ENCODE measurements at places on chromosomes 1 and 21.

GRCh38 chr21:45900034-45900868, 81.3 kb upstream of the COL6A1 start:
- no peak for DNase-seq

GRCh38 chr1:89697383-89697782, 64.5 kb downstream of the LRRC8C start:
- DNase-seq: no peak

DNA sequence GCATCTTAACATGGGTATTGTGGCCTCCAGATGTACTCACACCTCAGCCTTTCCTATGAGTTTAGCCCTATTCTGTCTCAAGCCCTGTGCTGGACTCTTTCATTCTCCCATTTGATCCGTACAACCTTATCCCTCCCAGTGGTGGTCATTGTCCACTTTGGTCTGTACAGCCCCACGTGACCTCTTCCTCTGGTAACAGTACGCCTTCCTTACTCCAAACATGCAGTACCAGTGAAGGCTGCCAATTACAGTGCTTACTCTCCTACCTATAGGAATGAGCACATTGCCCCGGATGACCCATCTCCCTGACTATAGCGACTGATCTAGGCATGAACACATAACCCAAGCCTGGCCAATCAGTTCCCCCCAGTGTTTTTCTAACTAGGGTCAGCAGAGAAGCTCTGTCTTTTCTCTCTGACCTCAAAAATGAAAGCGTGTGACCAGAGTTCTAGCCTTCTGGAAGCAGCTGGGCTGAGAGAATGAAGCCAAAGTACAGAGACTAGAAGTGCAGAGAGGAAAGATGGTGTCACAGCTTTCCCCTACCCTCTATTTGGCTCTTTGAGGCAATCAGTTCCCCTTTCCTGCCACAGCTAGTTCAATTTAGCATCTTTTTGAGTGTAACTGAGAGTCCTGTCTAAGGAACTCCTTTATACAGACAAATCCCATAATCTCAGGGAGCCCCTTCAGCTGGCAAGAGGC, 9.9 kb upstream of the QSOX1 start:
- no peak for DNase-seq

DNA sequence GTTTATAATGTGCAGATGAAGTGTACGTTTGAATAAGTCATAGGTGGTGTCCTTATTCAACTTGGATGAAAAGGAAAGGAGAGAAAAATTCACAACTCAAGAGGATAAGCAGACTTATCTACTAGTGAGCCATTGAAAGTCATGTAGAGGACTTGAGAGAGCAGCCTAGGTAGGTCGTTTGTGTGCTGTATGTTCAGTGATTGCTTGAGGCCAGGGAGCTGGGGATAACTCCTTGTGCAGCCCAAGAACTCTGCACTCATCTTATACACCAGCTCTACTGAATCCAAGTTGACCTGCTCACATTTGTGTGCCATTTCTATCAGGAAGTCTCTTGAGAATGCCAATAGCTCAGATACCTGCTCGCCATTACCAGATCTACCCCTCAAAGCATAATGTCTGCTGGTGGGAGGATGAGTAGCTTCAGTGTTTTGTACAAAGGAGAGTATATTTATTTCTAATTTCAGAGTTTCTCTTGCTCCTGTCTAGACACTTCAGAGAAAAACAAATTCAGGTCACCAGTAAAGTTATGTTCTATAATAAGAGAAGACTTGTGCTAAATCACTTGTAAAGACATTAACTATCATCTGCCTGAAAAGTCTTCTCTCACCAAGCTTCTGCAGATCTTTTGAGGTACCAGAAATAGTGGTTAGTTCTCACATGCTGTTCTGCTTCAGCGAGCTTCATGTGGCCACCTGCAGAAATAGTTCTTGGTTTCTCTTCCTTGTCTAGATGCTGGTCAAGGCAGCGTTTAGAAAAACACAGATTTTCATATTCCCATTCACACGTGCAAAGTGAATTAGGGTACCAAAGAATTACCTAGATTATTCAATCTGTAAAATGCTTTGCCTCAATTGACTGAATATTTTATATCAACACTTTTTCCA, 10.8 kb downstream of the S1PR1 start:
- no peak for DNase-seq

DNA sequence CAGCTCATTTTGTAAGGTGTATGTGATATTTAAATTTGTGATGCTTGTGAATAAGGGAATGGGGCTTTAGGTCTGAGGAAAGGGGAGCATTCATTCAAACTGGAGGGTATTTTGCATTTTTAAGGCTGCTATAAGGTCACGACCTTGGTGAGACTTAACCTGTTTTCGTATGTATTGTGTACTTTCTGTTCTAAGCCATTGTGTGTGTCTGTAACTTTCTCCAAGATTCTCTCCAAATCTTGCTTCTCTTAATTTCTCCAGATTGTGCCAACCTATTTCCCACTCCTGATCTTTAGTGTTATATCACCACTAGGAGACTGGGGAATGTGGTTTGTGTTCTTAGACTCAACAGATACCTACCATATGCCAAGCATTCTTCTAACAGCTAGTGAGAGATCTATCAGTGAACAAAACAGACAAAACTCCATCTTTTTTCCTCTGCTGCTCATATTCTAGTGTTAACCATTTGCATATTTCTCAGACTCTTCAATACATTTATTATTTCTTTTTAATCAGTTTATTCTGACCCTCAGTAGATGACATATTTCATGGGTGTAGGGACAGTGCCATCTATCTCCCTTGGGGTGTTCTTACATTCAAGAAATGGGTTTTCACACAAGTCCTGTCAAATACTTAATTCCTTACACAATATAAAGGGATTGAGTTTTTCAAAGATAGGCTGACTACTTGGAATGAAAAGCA, 27.5 kb downstream of the ATP1B1 start:
- DNase-seq: no peak

DNA sequence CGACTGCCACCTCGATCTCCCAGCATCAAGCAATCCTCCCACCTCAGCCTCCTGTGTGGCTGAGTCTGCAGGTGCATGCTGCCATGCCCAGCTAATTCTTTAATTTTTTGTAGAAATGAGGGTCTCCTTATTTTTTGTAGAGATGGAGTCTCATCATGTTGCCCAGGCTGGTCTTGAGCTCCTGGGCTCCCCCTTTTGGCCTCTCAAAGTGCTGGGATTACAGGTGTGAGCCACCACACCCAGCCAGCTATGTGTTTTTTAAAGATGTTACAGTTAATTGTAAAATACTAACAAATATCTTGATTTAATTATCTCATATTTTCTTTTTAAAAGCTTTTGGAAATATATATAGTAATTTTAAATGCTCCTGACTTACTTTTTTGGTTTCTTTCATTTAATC, 181.3 kb upstream of the DMRTA2 start:
- DNase-seq: no peak

DNA sequence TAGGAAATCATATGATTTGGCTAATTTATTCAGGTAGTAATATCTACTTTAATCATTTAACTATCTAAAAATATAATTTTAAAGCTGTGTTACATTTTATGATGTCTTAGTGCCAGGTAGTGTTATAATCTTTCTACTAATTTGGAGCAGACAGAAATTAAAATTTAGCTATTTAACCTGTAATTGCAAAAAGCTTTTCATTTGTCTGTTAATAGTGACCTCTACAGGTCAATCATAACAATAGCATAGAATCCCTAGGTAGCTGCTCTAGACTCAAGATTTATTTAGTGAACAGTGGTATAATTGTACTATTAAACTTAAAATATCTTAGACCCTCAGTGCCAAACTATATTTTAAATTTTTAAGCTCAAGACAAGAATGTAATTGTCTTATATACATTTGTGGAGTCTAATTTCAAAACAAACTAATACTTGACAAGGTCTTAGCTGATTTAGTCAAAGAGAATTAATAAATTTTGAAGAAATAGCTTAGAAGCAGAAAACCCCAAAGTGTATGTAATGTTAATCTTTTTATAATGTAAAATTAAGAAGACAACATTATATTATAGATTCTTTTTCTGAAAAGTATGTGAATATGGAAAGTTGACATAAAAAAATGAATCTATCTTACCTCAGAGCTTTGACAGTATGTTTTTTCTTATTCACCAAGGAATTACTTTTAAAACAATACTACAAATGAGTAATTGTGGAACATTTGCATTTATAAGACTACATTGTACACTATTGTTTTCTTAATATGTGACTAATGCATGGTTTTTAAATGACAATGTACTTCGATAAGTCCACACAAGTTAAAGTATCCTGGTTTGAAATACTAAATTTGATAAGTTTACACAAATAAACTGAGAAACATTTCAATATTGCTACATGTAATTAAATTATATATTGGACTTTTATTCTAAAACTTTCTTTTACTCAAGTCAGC, 64.1 kb upstream of the RNPC3 start:
- DNase-seq: no peak

DNA sequence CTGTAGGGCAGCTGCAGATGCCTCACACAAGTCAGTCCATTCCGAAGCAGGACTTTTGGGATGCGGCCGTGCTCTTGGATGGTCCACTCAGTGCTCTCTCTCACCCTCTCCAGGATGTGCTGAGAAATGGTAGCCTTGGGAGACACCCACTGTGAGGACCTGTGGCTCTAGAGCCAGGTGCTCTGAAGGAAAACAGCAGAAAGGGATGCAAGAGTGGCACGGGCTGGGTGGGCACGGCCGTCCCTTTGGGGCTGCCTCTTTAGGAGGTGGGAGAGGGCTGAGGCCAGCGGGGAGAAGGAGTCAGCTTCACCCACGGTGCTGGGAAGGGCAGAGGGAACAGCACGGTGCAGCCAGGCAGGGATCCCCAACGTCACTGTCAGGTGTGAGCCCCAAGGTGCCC, 106.1 kb downstream of the RIPK4 start:
- no peak for DNase-seq

DNA sequence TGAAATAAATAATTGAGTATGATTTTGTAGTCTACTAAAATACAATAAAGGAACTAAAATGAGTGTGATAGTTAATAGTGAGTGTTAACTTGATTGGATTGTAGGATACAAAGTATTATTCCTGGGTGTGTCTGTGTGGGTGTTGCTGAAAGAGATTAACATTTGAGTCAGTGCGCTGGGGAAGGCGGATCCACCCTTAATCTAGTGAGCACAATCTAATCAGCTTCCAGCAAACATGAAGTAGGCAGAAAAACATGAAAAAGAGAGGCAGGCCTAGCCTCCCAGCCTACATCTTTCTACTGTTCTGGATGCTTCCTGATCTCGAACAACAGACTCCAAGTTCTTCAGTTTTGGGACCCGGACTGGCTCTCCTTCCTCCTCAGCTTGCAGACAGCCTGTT, 1716.6 kb downstream of the MRPL39 start:
- peak; percentile 6 for DNase-seq

GRCh38 chr21:44870748-44871495, 2.6 kb downstream of the PTTG1IP start:
- no peak for DNase-seq

DNA sequence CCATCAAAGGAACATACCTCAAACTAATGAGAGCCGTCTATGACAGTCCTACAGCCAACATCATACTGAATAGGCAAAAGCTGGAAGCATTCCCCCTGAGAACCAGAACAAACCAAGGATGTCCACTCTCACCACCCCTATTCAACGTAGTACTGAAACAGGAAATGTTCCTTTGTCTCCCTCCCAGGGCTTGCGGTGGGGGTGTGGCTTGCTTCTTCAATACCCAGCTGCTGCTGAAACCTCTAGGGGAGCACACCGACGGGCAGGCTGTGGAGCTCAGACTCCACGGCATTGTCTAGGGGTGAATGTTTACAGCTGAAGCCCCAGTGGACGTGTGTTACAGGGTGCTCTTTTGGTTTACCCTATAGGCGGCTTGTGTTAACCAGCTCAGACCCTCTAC, 30.5 kb upstream of the B3GALT2 start:
- DNase-seq: no peak

- peak; percentile 18 for DNase-seq
These were observed 526 bp upstream of the SLC25A24 start for GRCh38 chr1:108200687-108201051.

DNA sequence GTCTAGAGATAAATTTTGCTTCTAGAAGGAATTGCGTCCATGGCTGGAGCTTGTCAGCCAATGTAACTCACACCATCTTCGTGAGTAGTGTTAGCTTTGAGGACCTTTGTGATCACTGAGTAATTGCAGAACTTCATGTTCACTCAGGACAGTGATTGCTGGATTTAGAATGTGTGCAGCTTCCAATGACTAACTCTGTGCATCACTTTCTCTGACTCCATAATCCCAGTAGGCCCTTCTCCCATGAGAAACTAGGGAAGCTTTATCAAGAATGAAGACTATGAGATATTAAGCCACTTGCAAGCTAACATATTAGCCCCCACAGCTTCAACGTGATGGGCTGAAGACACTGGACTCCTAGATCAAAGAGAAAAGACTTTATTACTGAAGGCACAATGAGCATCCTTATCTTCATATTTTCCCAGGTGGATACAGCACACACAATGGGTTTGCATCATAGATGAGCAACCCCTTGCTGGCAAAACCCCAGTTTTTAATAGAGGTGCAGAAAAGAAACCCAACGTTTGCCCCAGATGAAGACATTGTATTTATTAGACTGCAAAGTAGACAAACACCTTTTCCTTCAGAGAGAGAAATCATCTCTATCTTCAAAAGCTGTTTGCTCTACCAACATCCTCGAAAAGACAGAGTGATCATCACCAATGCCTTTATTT, 561.0 kb downstream of the LTN1 start:
- DNase-seq: no peak

DNA sequence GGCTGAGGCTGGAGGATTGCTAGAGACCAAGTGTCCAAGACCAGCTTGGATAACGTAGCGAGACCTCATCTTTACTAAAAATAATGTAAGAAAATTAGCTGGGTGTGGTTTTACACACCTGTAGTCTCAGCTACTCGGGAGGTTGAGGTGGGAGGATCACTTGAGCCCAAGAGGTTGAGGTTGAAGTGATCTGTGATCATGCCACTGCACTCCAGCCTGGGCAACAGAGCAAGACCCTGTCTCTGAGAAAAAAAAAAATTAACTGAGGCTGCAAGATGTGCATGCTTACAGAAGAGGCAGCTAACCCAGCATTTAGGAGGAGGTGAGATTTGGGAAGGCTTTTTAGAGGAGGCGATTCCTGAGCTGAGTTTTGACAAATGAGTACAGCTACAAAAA, 9.5 kb downstream of the AK4 start:
- no peak for DNase-seq

- DNase-seq: no peak
These were observed 640 bp downstream of the JTB start for GRCh38 chr1:153976819-153977249.

- no peak for DNase-seq
These were observed 64.3 kb downstream of the BCL9 start for GRCh38 chr1:147605591-147605990.

DNA sequence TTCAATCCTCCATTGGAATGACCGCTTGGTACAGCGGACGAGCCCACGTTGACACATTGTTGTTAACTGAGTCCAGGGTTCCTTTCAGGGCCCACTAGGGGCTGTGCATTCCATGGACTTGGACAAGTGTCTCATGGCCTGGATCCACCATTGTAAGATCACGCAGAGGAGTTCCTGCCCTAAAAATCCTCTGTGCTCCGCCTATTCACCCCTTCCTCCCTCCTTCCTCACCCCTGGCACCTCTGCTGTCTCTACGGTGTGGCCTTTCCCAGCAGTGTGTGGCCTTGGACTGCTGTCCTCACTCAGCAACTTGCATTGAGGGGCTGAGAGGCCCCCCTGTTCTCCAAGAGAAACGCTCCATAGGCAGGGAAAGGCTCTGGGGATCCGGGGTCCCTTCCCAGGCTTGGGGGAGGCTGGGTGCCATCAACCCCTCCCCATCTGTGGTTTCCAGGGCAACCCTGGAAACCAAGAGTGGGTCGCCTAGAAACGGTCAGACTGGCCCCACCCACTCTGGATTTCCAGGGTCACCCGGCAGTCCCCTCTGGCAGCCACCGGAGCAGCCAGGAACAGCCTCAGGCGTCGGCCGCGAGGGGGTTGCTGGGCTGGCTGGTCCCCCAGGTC, 50.9 kb downstream of the MEGF6 start:
- no peak for DNase-seq

- DNase-seq: no peak
These were observed 18.5 kb upstream of the BCL9 start for GRCh38 chr1:147522775-147523174.

All from nucleus accumbens (tissue), 56 donors.